ENCODE measurements at places on chromosomes 4 and X.

GRCh38 chr4:139956507-139957017 is 197.4 kb downstream of the MAML3 start:
- DNase-seq, result no peak

GRCh38 chr4:2074588-2074987 is 15.5 kb downstream of the NAT8L start:
- no peak for DNase-seq

DNA sequence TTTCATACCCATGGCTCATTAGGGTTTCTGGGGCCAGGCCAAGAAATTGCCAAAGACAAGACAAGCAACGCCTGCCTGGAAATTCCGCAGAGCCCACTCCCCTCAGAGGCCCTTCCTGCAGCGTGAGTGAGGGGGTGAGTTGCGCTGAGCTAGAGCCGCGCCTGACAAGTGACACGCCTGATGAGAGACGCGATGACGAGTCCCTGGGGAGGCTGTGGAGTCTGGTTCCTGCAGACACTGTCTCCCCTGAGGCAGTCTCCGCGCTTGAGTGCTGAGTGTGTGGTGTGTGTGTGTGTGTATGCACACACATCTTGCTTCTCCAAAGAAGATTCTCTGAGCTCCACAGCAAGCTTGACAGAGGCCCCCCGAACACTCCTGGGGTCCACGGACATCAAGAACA is 269.8 kb downstream of the BCOR start:
- no peak for DNase-seq

- DNase-seq, result no peak
Measured at GRCh38 chr4:152921284-152921683, 14.8 kb upstream of the FHDC1 start.

DNA sequence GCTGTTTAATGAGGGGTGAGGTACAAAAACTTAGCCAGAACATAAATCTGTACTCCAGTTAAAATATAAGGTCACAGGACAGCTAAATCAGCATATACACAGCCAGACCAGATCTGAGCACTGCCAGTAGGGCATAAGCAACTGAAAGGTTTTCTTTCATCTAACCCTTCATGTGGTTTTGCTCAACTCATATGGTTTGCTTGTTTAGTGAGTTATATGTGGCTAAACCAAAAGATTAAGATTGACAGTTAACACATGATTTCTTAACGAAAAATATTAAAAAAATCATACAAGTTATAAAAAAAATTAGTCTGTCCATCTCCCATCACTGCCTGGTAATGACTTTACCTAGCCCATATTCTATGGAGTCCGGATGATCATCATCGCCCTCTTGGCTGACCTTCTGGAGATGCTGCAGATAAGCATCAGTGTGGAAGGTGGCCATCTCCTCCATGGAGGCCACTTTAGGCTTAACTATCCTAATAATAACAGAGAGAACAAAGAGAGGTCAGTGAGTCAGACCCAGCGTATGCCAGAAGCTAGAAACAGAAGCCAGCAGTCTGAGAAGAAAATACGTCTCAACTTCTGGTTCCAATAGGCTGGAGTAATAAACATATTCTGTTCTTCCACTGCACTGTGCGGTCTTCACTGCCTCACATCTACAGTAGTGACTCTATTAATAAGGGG is 4.1 kb downstream of the HDAC8 start:
- DNase-seq, result no peak

DNA sequence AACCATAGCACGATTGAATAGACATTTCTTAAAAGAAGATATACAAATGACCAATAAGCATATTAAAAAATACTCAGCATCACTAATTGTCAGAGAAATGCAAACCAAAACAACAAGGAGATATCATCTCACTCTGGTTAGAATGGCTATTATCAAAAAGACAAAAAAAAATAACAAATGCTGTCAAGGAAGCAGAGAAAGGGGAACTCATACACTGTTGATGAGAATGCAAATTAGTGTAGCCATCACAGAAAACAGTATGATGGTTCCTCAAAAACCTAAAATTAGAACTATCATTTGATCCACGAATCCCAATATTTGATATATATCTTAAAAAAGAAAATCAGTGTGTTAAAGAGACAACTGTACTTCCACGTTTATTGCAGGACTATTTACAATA is 71.7 kb upstream of the BANK1 start:
- DNase-seq, result no peak

- no peak for DNase-seq
Measured at GRCh38 chrX:16186380-16187007, 19.2 kb downstream of the MAGEB17 start.
